ENCODE measurements at places on chromosomes 7 and 10.

GRCh38 chr10:68828833-68829232 is 1.5 kb downstream of the STOX1 start:
- no peak for DNase-seq

- no peak for DNase-seq
Observed at GRCh38 chr10:88477343-88478085, 105.6 kb downstream of the RNLS start.

DNA sequence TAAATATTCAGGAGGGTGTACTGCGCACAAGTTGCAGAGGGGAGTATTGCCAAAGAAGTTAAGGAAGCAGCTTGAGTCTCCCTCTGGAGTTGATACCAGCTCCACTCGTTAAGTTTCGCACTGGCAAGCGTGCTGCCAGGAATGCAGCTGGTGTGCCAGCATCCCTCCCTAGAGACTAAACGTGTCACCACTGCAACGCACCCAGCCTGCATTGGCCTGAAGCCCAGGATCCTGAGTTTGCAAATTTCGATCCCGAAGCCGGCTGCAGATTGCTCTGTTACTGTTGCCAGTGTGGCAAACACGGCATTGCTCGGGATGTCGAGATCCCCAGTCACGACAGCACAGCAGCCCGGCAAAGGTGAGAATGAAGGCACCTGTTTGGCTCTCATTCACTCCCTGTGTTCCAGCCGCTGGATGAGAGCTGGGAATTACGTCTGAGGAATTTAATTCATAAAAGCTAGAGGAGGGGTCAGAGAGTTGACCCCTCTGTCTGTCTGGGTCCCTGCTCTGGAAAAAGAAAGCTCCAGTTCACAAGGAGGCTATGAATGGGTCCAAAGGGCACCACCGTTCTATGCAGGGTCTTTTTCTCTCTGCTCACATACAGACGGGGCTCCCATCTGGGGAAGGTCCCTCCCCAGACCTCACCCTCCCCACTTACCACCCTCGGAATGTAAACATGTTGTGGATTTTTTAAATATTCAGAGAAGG is 61.0 kb downstream of the NRP1 start:
- no peak for DNase-seq

DNA sequence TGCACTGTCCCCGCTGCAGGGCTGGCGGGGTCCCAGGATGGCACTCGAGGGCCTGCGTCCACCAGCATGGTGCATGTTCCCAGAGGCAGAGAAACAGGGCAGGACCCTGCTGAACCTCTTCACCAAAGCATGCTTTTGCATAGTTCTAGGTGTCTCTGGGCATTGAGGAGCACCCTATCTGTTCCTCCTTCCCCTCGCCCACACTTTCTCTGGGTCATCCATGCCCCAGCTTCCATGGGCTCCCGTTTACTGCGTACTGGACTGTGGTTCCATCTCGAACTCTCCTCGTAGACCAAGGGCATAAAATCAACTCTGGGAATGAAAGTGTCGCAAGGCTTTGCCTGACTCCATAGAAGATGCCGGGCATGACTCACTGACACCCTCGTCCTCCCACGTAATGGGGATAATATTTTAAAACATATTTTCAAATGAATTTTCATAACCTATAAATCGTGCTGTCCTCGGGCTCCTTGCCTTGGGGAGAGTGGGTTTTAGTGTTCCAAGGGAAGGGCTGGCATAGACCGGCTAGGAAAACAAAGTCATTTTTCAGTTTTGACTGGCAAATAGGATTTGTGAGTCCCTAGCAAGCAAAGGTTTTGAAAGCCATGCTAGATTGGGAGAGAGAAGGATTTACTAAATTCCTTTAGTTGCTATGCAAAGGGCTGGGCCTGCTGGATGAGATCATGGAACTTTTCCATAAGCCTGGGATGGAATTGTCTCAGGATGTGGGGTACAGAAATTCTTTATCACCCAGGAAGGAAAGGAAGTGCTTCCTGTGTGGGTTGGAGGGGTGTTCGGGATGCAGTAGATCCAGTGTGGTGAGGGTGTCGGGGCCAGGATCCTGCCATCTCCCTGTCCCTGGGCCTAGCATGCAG is 498.7 kb upstream of the MKI67 start:
- DNase-seq: no peak

DNA sequence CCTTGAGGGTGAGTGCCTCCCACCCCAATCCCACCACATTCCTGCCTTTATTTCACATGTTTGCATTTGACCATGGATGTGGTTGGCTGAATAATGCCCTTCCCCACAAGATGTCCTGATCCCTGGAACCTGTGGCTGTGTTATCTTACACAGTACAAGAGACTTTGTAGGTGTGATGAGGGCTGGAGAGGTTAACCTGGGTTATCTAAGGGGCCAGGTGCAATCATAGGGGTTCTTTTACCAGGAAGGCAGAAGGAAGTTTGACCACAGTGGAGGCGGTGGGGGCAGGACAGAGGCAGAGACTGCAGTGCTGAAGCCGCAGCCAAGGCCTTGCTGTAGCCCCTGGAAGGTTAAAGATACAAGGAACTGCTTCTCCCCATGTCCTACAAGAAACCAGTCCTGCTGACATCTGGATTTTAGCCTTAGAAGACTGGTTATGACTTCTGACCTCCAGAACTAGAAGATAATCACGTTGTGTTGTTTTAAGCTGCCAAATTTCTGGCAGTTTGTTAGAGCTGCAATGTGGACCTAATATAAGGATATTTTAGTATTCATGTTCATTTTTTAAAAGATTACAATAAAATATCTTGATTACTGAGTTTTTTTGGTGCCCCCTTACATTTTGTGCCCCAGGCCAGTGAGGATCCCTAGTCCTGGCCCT is 136.6 kb downstream of the ARHGAP22 start:
- DNase-seq: no peak

DNA sequence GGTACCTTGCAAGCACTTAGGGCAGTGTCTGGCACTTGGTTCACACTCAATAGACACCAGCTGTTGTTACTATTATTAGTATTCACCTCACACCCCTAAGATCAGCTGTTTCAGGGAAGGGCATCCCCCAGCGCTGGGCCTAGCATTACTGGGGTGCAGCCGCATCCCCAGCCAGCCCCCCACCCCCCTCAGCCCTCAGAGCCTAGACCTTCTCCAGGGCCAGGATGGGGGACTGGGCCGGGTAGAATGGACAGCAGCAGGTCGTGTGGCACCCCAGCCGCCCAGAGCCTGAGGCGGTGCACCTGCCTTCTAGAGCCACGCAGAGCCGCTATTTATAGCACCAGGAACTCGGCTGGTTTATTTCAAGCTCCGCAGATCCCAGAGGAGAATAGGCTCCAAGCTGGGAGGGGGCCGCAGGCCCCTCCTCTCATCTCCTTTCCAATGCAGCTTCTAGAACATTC is 60.5 kb downstream of the GTF2IRD1 start:
- DNase-seq: no peak

DNA sequence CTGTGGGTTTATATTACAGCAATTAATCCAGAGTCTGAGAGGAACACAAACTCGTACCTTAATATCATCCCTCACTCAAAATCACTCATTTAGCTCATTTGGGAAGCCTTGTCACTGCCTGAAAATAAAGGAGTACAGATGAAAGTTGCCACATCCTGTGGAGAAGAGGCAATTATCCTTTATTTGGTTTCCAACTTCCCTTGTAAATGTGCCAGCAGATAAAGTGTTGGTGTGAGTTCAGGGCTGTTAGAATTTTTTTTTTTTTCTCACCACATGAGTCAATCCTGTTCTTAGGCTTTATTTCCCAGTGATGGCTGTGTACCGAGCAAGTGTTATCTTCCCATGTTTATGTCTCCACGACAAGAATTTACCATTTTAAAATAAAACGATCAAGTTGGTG is 99.0 kb upstream of the SMIM30 start:
- no peak for DNase-seq

DNA sequence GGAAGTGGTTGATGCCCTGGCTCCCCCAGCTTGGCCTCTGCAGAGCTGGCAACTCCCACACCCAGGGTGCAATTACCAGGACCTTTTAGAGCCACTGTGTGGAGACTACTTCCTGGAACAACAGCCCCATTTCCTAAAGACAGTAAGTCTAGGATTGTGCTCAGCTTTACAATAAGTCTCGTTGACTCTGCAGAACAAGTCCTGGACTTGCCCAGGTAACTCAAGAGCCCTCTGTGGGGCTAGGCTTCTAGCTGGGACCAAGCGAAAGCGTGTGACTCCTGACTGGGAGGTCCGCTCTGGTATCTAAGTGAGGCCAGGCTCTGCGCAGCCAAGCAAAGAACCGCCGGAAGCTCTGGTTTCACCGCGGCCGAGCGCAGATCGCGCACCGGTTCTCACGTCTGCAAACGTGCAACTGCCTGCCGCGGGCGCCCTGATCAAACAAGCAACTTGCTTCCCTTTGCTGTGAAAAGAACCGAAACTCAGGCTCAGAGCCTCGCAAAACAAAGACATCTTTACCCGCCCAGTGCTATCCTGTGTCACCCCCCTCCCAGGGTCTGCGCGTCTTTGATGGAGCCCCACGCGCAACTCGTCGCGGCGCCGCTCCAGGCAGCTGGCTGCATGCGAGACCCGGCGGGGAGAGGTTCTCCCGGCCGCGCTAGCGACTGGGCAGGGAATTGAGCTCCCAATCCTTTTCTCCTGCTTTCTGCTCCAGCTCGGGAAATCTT is 4.4 kb upstream of the PDLIM1 start:
- DNase-seq: no peak

GRCh38 chr7:157977717-157978496 is 609.7 kb downstream of the PTPRN2 start:
- DNase-seq: no peak

GRCh38 chr10:58026036-58026435 is 241.7 kb downstream of the IPMK start:
- no peak for DNase-seq

DNA sequence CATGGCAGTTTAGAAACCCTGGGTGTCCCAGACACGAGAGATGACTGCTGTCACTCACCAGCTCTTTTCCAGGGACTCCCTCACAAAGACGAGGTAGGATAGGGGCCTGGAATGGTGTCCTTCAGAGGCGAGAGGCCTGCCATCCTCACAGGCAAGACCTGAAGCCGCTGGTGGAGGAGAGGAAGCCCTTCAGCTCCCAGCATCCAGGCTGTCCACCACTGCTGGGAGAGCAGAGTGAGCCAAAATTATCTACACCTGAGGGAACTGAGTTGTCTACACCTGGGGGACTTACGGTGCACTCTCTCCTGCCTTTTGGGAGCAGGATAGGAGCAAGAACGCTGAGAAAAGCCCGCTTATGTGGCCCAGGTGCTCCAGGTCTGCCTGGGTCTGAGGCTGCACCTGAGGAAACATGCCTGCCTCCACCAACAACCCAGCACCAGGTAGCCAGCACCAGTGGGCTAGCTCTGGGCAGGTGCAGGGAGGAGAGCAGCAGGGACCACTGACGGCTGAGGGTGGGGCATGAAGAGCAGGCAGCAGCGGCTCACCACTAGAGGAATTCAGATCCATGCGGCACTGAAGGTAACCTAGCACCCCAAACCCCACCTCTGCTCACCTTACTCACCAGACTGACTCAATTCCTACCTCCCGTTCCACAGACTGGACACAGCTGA is 357.2 kb downstream of the SH2D4B start:
- no peak for DNase-seq

DNA sequence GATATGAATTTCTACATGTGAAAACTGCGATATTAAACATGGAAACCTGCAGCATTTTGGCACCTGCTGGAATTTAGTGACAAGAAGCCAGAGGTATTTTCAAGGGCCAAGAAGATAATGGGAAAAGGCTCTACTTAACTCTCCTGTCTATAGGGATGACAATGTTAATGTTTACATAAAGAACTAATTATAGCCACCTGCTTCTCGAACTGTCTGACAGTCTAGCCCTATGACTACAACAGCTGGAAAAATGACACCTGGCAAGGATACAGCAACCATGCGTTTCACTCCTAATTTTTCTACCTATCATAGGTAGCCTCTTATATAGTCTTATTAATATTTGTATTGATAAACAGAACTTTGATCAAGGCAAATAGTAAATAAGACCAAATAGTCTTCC is 49.6 kb downstream of the MAGI2 start:
- DNase-seq: no peak

DNA sequence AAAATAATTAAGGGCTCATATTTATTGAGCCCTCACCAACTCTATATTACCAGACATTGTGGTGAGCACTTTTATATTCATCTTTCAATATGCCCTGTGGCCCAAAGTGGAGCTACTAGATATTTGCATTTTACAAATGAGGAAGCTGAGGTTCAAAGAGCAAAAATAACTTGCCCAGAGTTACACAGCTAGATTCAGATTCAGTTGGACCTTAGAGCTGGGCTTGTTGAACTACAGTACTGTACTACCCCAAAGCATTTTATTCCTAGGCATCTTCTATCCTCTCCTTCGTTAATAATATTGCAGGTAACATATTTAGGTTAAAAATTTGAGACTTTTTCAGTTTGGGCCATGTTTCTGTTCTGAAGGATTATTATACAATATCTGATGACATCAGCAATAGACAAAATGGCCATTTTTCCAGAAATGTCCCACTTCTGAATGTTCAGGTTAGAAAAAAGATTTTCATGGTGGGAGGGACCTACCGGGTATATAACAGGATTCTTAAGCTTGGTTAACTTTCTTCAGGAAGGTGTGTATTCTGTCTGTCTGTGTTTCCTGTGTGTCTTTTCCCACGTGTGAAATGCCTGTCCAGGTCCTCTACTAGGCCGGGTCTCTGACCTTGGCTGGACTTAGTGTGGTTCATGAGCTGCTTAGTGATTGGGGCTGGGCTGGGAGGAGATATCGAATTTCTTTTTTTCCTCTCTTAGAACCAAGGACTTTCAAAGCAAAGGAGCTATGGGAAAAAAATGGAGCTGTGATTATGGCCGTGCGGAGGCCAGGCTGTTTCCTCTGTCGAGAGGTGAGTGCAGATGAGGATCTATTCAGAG is 13.6 kb downstream of the PRXL2A start:
- DNase-seq: peak; percentile 62

GRCh38 chr7:2193575-2194305 is 39.0 kb downstream of the MAD1L1 start:
- DNase-seq: no peak

GRCh38 chr7:96061009-96061408 is 260.9 kb downstream of the SLC25A13 start:
- no peak for DNase-seq

GRCh38 chr7:138555684-138556083 is 95.6 kb downstream of the TRIM24 start:
- no peak for DNase-seq

- no peak for DNase-seq
Observed at GRCh38 chr7:15507171-15507570, 54.6 kb downstream of the AGMO start.

DNA sequence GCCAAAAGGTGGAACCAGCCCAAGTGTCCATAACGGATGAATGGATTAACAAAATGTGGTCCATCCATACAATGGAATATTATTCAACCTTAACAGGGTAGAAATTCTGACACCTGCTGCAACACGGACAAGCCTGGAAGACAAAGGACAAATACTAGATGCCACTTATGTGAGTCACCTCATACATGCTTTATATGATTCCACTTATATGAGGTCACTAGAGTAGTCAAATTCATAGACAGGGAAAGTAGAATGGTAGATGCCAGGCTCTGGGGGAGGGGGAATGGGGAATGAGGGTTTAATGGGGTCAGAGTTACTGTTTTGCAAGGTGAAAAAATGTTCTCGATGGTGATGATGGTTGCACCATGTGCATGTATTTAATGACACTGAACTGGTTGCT is 34.0 kb upstream of the CYTH3 start:
- DNase-seq: no peak
